ENCODE measurements at places on chromosomes 13 and 19. TPM values are rescaled to one million over a fixed set of nuclear protein-coding genes. Genes with fewer than 3 reads are reported as not detected.

DNA sequence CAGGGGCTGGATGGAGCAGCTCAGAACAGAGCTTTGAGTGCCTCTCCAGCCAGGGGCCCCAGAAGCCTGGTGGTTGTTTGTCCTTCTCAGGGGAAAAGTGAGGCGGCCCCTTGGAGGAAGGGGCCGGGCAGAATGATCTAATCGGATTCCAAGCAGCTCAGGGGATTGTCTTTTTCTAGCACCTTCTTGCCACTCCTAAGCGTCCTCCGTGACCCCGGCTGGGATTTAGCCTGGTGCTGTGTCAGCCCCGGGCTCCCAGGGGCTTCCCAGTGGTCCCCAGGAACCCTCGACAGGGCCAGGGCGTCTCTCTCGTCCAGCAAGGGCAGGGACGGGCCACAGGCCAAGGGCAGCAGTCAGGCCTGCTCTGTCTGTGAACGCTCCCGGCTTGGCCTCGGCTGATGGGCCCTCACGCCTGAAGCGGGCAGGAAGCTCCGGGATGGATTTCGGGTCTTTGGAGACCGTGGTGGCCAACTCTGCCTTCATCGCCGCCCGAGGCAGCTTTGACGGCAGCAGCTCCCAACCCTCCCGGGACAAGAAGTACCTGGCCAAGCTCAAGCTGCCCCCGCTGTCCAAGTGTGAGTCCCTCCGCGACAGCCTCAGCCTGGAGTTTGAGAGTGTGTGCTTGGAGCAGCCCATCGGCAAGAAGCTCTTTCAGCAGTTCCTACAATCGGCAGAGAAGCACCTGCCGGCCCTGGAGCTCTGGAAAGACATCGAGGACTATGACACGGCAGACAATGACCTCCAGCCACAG lies at the start of gene GRK1:
GRK1 (plus strand) TSS at position 269 of the 751 bp plus-strand sequence; CDS start at position 437, 168 bp downstream.
- H3K36me3 ChIP-seq = no peaks in the 10 kb centered on the region
- no peak within 1 kb of the TSS for H3K4me3 ChIP-seq
- no peaks in the 10 kb centered on the region for H3K4me1 ChIP-seq

Gene ANGPTL4
- polyA plus RNA-seq = 19.5 TPM

GRCh38 chr13:30440910-30441703 lies 18.8 kb downstream of the UBE2L5 start:
- no peaks in the 10 kb centered on the region for H3K4me1 ChIP-seq
- no peak overlapping the region for H3K4me3 ChIP-seq
- no peaks in the 10 kb centered on the region for H3K27me3 ChIP-seq
- H3K27ac ChIP-seq = no peak overlapping the region

- H3K4me3 ChIP-seq = no peak overlapping the region
- H3K36me3 ChIP-seq = no peaks in the 10 kb centered on the region
- H3K27ac ChIP-seq = no peak overlapping the region
- no peak for DNase-seq
- no peaks in the 10 kb centered on the region for H3K27me3 ChIP-seq
Observed at GRCh38 chr13:42389041-42389440, 117.1 kb downstream of the AKAP11 start.

GRCh38 chr13:113022745-113023574 lies 53.9 kb downstream of the MCF2L start:
- no peaks in the 10 kb centered on the region for H3K27me3 ChIP-seq
- no peak for DNase-seq
- H3K4me3 ChIP-seq = no peak overlapping the region
- no peaks in the 10 kb centered on the region for H3K4me1 ChIP-seq
- H3K27ac ChIP-seq = no peak overlapping the region
- H3K36me3 ChIP-seq = no peaks in the 10 kb centered on the region

DNA sequence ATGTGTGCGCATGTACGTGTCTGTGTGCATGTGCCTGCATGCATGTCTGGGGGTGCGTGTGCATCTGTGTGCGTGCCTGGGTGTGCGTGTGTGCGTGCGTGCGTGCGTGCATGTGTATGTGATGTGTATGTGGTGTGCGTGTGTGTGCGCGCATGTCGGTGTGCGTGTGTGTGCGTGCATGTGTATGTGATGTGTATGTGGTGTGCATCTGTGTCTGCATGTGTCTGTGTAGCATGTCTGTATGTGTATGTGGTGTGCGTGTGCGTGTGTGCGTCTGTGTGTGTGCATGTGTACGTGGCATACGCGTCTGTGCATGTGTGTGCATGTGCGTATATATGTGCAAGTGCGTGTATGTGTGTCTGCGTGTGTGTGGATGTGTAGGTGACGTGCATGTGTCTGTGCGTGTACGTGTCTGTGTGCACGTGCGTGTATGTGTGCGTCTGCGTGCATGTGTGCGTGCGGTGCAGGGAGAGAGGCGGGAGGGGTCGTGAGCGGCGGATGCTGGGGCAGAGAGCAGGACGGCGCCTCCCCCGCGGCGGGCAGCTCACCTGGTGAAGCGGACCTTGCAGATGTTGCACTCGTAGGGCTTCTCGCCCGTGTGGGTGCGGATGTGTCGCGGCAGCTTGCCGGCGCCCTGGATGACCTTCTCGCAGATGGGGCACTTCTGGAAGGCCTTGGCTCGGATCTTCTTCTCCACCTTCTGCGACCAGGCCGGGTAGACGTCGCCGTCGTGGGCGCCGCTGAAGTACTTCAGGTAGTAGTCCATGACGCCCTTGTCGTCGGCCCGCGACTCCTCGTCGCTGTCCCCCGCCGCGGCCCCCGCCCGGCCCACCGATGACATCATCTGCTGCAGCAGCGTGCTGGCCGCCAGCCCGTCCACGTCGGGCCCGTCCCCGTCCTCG lies 13.0 kb downstream of the ZBTB7A start:
- H3K4me1 ChIP-seq = no peaks in the 10 kb centered on the region
- no peaks in the 10 kb centered on the region for H3K27me3 ChIP-seq
- H3K4me3 ChIP-seq = no peak overlapping the region
- no peak overlapping the region for H3K27ac ChIP-seq
- no peak for DNase-seq
- H3K36me3 ChIP-seq = peaks cover 10% of the 10 kb centered on the region

GRCh38 chr13:25844559-25845434 lies 207.0 kb downstream of the SHISA2 start:
- H3K27me3 ChIP-seq = no peaks in the 10 kb centered on the region
- H3K4me1 ChIP-seq = no peaks in the 10 kb centered on the region
- H3K27ac ChIP-seq = no peak overlapping the region
- no peak for DNase-seq
- H3K4me3 ChIP-seq = no peak overlapping the region

DNA sequence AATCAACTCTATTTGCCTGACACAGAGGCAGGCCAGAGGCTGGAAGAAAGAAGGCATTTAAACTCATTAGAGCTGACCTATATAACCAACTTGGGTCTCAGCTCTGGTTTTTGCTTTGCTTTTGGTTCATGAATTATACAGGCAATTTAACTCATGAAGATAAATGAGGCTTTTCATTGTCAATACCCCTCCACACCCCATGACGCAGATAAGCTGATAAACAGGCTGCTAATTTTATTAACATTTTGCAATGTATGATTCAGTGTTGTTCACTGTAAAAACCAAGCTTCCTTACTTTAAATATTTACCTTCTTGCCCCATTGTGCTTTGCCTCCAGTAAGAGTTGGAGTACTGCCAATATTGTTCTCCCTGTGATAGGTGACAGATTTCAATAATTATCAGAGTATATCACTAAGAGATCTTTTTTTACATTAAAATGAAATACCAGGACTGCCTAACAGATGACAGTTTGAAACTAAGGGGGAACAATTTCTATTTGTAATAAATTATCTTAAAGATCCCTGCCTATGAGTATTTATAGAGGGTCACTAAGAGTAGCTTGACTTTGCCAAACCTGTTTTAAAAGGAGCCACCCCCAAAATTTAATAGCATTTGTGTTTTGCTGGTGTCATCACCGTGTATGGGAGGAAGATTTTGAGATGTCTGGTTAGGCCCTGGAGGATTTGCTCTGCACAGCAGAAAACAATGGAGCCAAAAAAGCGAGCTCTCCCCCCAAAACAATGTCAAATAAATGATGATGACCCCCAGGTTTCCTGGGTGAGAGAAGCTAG lies 472.7 kb upstream of the NBEA start:
- H3K36me3 ChIP-seq = no peaks in the 10 kb centered on the region
- peaks cover 2% of the 10 kb centered on the region for H3K4me1 ChIP-seq
- no peak overlapping the region for H3K4me3 ChIP-seq
- no peak overlapping the region for H3K27ac ChIP-seq

- H3K27me3 ChIP-seq = no peaks in the 10 kb centered on the region
- no peaks in the 10 kb centered on the region for H3K36me3 ChIP-seq
- no peak for DNase-seq
Observed at GRCh38 chr19:1399079-1399478, 2.3 kb downstream of the GAMT start.

- no peak overlapping the region for H3K27ac ChIP-seq
- DNase-seq = no peak
- H3K4me3 ChIP-seq = no peak overlapping the region
- no peaks in the 10 kb centered on the region for H3K36me3 ChIP-seq
Observed at GRCh38 chr13:99144306-99144705, 56.3 kb upstream of the UBAC2 start.

DNA sequence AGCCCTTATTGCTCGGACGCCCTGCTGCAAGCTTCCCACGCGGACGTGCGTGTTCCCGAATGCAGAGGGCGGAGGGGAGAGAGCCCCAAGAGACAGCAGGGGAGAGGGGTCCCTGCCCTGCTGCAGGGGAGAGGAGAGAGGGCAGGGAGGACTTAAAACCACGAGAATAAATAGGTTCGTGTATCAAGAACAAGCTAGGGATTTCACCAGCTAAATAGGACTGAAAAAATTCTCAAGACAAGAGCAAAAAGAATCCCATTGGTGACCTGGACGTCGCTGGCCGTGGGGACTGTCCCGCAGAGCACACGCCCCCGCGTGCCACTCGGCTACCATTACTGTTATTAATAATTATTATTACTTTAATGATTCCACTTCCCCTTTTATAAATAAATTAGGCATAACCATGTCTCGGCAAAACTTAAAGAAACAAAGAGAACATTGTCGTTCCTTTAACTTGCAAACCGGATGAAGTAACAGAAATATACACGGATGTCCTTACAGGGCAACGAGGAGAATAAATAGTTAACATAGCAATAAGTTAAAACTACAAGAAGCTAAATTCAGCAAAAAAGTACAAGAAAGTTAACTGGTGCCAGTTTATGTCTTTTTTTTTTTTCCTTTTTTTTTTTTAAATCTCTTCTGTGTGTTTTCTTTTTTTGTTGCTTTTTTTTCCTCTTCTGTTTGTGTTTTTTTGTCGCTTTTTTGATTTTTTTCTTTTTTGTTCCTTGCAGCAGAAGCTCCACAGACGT lies 16.6 kb downstream of the PRKCSH start:
- DNase-seq = no peak
- H3K4me1 ChIP-seq = no peaks in the 10 kb centered on the region
- no peak overlapping the region for H3K27ac ChIP-seq

DNA sequence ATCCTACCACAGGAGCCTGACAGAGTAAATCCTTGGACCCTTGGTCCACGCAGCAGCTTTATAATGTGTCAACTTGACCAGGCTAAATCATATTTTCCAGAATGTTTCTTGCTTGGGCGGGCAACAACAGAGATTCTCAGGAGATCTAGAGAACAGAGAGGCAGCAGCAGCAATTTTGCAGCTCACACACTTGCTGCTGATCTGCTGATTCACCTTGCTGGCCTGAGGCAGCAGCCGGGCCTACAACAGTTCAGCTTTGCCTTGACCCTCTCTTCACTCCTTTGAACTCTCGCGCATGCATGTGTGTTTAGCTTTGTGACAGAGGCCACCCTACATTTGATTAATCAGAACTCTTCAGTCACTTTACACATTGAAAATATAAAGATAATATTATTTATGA lies 159.3 kb downstream of the UGGT2 start:
- no peaks in the 10 kb centered on the region for H3K4me1 ChIP-seq
- H3K36me3 ChIP-seq = peaks cover 4% of the 10 kb centered on the region
- H3K27ac ChIP-seq = no peak overlapping the region
- DNase-seq = no peak
- no peak overlapping the region for H3K4me3 ChIP-seq
- no peaks in the 10 kb centered on the region for H3K27me3 ChIP-seq

Gene ZNF525
- polyA plus RNA-seq = 16.3 TPM

DNA sequence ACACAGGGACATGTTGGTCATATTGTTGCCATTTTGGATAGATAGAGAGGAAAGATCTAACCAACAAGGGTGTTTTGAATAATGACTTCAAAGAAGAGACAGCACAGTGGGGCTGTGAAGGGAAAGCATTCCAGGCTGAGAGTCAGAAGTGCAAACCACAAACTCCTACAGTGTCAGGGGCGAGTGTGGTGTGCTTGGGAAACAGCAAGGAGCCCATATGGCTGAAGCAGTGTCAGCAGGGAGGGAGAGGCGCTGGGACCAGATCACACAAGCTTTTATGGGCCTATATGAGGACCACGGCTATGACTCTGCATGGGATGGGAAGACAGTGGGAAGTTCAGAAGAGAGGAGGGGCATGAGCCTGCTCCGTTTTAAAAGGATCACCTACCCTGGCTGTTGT lies 166.4 kb downstream of the MYO16 start:
- H3K4me1 ChIP-seq = no peaks in the 10 kb centered on the region
- no peak overlapping the region for H3K4me3 ChIP-seq
- DNase-seq = no peak

GRCh38 chr19:28221736-28222135 lies 991.2 kb downstream of the UQCRFS1 start:
- H3K27ac ChIP-seq = no peak overlapping the region
- H3K36me3 ChIP-seq = no peaks in the 10 kb centered on the region
- no peak for DNase-seq
- H3K4me3 ChIP-seq = no peak overlapping the region
- H3K27me3 ChIP-seq = no peaks in the 10 kb centered on the region
- no peaks in the 10 kb centered on the region for H3K4me1 ChIP-seq

- DNase-seq = no peak
- H3K36me3 ChIP-seq = no peaks in the 10 kb centered on the region
- H3K27me3 ChIP-seq = no peaks in the 10 kb centered on the region
- no peak overlapping the region for H3K4me3 ChIP-seq
- no peaks in the 10 kb centered on the region for H3K4me1 ChIP-seq
- no peak overlapping the region for H3K27ac ChIP-seq
Observed at GRCh38 chr13:39552246-39552645, 50.7 kb downstream of the LHFPL6 start.

Gene KMT2B
- 6.4 TPM for polyA plus RNA-seq

Gene PROZ
- not detected for polyA plus RNA-seq

GRCh38 chr19:15124572-15125231 lies 17.5 kb downstream of the SYDE1 start:
- no peaks in the 10 kb centered on the region for H3K4me1 ChIP-seq
- peaks cover 2% of the 10 kb centered on the region for H3K36me3 ChIP-seq
- peak overlapping the region; percentile 6 for H3K4me3 ChIP-seq
- no peak overlapping the region for H3K27ac ChIP-seq
- H3K27me3 ChIP-seq = no peaks in the 10 kb centered on the region
- peak; percentile 90 for DNase-seq

DNA sequence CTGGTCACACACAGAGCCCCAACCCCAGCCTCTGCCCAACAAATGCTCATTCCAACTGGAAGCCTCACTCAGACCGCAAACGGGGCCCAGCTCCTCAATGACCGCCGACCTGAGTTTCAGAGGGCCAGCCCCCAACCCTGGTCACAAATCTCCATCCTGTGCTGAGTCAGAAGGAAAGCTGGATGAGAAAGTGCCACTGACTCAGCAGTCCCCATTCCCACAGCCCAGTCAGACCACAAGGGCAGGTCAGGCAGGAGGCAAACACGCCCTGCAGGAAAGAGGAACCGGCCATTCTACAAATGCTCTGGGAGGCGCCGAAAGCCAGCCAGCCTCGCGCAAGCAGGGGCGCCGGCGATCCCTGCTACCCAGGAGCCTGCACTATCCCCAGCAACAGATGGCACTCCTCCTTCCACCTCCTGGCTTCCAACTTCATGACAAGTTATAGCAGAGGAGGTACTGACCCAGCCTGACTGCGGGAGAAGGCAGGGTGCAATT lies 14.1 kb upstream of the PRKD2 start:
- H3K27ac ChIP-seq = no peak overlapping the region
- no peaks in the 10 kb centered on the region for H3K4me1 ChIP-seq
- peaks cover 10% of the 10 kb centered on the region for H3K36me3 ChIP-seq
- no peak for DNase-seq

Data from aorta (tissue), 5 donors.